ENCODE measurements at places on chromosomes 2 and 18. TPM values are rescaled to one million over a fixed set of nuclear protein-coding genes. Genes with fewer than 3 reads are reported as not detected.

CENPA gene
- 17.6 TPM for polyA plus RNA-seq

POU3F3 gene
- polyA plus RNA-seq, result 0.02 TPM

LYPD6 gene
- 5.6 TPM for polyA plus RNA-seq

EGR4 gene
- not detected for polyA plus RNA-seq

GYPC gene
- 55.1 TPM for polyA plus RNA-seq

RAPGEF4 gene
- 1.2 TPM for polyA plus RNA-seq

DNA sequence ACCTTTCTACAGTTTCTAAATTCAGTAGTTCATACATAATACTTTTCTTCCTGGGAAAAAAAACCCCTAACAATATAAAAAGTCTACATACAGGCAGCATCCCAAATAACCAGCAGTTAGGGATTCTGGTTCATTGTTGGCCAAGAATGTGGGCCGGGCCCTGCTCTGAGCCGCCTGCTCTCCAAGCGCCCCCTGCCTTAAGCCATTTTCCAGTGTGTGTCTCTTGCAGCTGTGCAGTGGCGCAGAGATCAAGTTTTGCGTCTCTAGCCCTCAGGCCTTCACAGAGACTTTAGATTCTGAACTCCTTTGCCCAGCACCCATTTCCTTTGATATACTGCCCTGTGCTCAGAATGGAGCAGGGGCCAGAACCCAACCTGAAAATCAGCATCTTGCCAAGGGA is 32.9 kb downstream of the RMC1 start:
- peaks cover 71% of the 10 kb centered on the region for H3K36me3 ChIP-seq
- H3K27ac ChIP-seq, result no peak overlapping the region
- DNase-seq, result no peak
- H3K4me3 ChIP-seq, result no peak overlapping the region

DNA sequence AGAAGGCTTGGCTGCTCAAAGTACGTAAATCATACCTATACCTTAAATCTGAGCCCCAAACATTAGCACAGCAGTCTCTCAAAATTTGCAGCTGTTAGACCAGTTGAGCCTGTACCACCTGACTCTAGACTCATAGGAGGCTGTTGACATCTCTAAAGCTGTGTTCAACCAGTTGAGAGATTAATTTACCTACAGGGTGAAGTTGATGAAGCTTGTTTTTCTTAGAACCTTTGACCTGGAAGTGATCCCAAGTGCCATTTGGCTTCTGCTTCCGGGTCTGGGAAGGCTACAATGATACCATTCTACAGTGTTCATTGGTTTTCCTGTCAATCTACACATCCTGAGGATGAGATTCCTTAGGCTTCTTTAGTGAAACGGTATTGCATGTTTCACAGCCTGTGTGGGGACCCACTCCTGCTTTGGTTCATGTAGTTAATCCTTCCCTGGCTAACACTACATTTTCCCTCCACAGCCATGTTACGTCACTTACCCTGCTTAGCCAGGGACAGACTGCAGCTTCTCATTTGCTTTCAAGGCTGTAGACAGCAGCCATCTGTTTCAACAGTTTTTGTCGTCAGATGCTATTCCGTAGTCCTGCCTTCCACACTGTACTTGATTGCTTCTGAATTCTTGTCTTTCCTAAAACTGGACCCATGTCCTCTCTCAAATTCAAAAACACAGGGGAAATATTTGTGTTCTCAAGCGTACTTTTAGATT is 4.7 kb upstream of the IL1RL2 start:
- H3K36me3 ChIP-seq, result no peaks in the 10 kb centered on the region
- no peak for DNase-seq
- no peaks in the 10 kb centered on the region for H3K27me3 ChIP-seq

- no peaks in the 10 kb centered on the region for H3K4me1 ChIP-seq
- no peak for DNase-seq
- no peak overlapping the region for H3K4me3 ChIP-seq
- no peak overlapping the region for H3K27ac ChIP-seq
- no peaks in the 10 kb centered on the region for H3K27me3 ChIP-seq
- H3K36me3 ChIP-seq, result no peaks in the 10 kb centered on the region
These were observed 141.7 kb downstream of the OTX1 start for GRCh38 chr2:63192169-63192888.

GRCh38 chr2:23385748-23386338 is 864 bp downstream of the KLHL29 start:
- no peak overlapping the region for H3K27ac ChIP-seq
- no peak for DNase-seq
- H3K4me3 ChIP-seq, result peak overlapping the region; percentile 45
- peaks cover 58% of the 10 kb centered on the region for H3K27me3 ChIP-seq

GRCh38 chr2:28683100-28683706 is 68.4 kb upstream of the PPP1CB start:
- no peaks in the 10 kb centered on the region for H3K36me3 ChIP-seq
- no peak overlapping the region for H3K4me3 ChIP-seq
- DNase-seq, result no peak
- H3K4me1 ChIP-seq, result peaks cover 10% of the 10 kb centered on the region
- H3K27me3 ChIP-seq, result no peaks in the 10 kb centered on the region

- no peaks in the 10 kb centered on the region for H3K36me3 ChIP-seq
- H3K4me3 ChIP-seq, result no peak overlapping the region
- peaks cover under 1% of the 10 kb centered on the region for H3K27me3 ChIP-seq
- H3K4me1 ChIP-seq, result no peaks in the 10 kb centered on the region
- no peak for DNase-seq
These were observed 498.2 kb upstream of the TNP1 start for GRCh38 chr2:217357886-217358620.

- no peaks in the 10 kb centered on the region for H3K4me1 ChIP-seq
- no peak overlapping the region for H3K27ac ChIP-seq
- no peaks in the 10 kb centered on the region for H3K27me3 ChIP-seq
- H3K4me3 ChIP-seq, result no peak overlapping the region
These were observed 56.2 kb upstream of the FOSL2 start for GRCh38 chr2:28336264-28336980.

DNA sequence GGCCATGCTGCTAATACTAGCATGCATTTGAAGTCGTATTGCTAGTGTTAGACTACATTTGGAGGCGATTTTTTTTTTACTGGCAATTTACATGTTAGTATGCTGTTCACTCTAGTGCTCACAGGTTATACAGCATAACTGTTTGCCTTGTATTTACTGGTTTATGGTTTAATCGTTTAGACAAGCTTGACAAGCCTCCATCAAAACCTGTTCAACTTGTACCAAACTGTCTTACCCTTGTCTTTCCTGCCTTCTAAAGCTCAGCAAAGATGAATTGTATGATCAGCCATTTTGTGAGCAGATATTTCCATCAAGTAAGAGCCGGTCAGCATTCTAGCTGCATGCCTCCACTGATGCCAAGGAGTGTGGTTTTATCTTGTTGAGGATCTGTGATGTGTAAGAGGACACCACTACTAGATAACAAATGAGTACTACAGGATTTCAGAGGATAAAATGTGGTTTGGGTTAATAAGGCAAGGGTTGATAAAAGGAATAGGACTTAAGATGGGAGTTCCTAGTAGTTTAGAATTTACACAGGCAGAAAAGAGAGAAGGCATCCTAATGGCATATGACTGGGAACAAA is 68.4 kb upstream of the ITM2C start:
- H3K27ac ChIP-seq, result no peak overlapping the region
- no peaks in the 10 kb centered on the region for H3K27me3 ChIP-seq
- DNase-seq, result no peak

- H3K27me3 ChIP-seq, result no peaks in the 10 kb centered on the region
- no peak overlapping the region for H3K27ac ChIP-seq
- 0 out of 2 replicates have a peak overlapping the region, but pooled peaks have one; percentile 0 for H3K4me3 ChIP-seq
- peak; percentile 92 for DNase-seq
- H3K36me3 ChIP-seq, result no peaks in the 10 kb centered on the region
These were observed 61.6 kb downstream of the ST3GAL5 start for GRCh38 chr2:85826990-85827878.

DNA sequence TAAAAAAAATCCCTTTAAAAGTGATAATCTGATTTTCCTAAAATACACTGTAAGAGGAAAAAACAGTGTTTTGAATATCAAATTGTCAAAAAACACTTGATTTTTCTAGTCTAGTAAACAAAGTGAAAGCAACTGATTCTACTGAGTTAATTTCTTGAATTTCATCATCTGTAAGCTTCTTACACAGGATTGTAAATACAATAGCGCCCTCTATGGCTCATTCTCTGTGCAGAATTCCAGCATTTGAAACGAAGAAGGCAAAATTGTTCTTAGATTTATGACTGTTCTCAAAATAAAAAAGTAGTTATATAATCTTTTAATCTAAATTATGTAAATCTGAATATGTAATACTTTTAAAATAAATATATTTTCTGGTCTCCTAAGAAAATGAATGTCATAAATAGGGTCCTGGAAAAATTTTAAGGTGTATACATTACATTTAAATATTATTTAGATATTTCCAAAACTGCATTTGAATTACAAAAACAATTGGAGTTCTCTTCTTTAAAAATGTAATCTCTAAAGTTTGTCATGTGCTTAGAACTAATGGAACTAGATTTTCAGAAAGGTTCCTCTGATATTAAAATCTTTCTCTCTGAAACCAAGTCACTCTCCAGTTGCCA is 176.9 kb upstream of the MC4R start:
- DNase-seq, result peak; percentile 15
- no peaks in the 10 kb centered on the region for H3K4me1 ChIP-seq
- no peaks in the 10 kb centered on the region for H3K27me3 ChIP-seq
- H3K27ac ChIP-seq, result no peak overlapping the region
